Activated CD4-positive, alpha-beta memory T cell treated with anti-CD3 and anti-CD28 coated beads for 36 hours (primary cell): ENCODE measurements at places on chromosomes 7 and 10. TPM values are rescaled to one million over a fixed set of nuclear protein-coding genes. Genes with fewer than 3 reads are reported as not detected.
A peak's percentile ranks its signal among the peaks of the same experiment; 100 is the strongest.

IFT22 gene
- 6.1 TPM for total RNA-seq

- H3K36me3 ChIP-seq = no peaks in the 10 kb centered on the region
- H3K4me3 ChIP-seq = no peak overlapping the region
- DNase-seq = no peak
- H3K27me3 ChIP-seq = no peaks in the 10 kb centered on the region
- no peak overlapping the region for H3K27ac ChIP-seq
- no peaks in the 10 kb centered on the region for H3K4me1 ChIP-seq
These were observed 312.6 kb downstream of the IPMK start for GRCh38 chr10:57955076-57955475.

PNLIP gene
- total RNA-seq = not detected

ZP3 gene
- 19.4 TPM for total RNA-seq

DNA sequence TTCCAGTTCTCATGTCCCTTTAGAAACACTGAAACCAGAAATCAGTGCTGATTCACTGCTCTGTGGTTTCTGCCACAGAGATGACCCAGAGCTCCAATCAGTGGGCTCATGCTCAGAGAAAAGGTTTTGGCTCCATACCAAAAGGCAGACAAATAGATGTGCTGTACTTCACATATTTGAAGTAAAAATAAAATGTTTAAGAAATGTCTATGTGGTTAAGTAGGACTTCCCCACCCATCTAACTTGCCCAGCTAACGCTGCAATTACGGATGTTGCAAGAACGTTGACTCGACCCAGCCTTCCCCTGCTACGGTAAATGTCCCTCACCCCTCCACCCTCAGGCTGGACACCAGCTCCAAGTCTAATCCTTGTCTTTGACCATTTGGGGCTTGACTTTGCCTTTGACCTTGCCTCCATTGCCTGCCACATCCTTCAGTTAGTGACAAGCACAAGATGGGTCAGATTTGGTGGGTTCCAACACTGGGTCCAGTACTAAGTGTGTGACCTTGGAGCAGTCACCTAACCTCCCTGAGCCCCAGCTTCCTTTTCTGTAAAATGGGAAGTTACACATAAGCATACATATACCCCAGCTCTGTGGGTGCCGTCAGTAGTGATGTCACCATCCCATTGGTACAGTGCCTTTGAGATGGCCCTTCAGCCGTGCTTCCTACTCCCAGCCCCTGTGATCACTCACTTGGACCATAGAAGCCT lies 95.8 kb downstream of the CHST15 start:
- H3K4me3 ChIP-seq = no peak overlapping the region
- H3K4me1 ChIP-seq = peaks cover 5% of the 10 kb centered on the region
- DNase-seq = no peak
- peaks cover 37% of the 10 kb centered on the region for H3K27me3 ChIP-seq

- H3K36me3 ChIP-seq = peaks cover 6% of the 10 kb centered on the region
- peak overlapping the region; percentile 12 for H3K4me3 ChIP-seq
- H3K27me3 ChIP-seq = peaks cover 55% of the 10 kb centered on the region
- no peak for DNase-seq
- H3K4me1 ChIP-seq = peaks cover 21% of the 10 kb centered on the region
- no peak overlapping the region for H3K27ac ChIP-seq
These were observed 4.4 kb downstream of the UNCX start for GRCh38 chr7:1236831-1237701.

DNA sequence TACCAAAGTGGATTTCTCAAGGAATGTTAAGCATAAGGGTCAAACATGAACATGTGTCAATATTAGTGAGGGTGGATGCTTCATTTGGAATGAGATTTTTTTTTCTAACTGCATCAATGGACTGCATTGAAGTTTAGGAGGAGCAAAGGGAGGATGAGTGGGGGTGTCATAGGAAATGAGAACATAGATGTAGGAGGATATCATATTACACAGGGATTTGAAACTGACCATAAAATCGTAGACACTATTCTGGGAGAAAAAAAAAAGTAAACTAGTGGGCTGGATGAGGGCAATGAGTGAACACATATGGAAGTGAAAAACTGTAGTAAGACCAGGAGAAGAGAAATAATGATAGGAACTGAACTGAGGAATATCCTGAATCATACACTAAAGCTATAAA lies 109.4 kb downstream of the SEMA3A start:
- no peaks in the 10 kb centered on the region for H3K27me3 ChIP-seq
- H3K36me3 ChIP-seq = no peaks in the 10 kb centered on the region
- H3K4me1 ChIP-seq = peaks cover 4% of the 10 kb centered on the region
- H3K27ac ChIP-seq = no peak overlapping the region
- no peak for DNase-seq

TLX1 gene
- total RNA-seq = not detected

- no peaks in the 10 kb centered on the region for H3K27me3 ChIP-seq
- H3K4me3 ChIP-seq = no peak overlapping the region
- no peaks in the 10 kb centered on the region for H3K36me3 ChIP-seq
- no peaks in the 10 kb centered on the region for H3K4me1 ChIP-seq
- no peak for DNase-seq
These were observed 956.2 kb downstream of the SORCS3 start for GRCh38 chr10:105597312-105597711.

DNA sequence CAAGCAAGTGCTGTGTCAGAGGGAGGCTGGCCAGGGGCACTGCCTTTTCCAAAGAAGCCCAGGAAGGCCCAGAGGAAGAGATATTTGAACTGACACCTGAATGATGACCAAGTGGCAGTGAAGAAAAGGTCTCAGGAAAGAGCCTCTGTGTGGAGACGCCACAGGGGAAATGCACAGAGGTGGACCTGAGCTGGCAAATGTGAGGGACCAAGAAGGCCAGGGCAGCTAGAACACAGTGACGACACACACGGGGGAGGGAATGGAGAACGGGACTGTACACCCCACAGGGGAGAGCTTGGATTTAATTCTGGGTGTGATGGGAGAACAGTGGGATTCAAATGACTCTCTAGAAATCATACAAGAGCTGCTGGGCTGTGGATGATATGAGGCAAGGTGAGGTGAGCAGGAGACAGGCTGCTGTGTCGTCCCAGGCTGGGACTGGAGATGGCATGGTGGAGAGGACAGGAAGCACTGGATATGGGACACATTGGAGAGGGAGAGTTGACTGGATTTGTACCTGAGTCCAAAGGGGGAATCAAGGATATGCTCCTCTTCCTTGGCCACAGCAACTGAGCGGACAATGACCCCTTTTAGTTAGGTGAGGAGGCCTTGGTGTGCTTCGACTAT lies 84.2 kb upstream of the DDC start:
- DNase-seq = no peak
- no peak overlapping the region for H3K27ac ChIP-seq
- H3K4me3 ChIP-seq = no peak overlapping the region
- no peaks in the 10 kb centered on the region for H3K27me3 ChIP-seq
- H3K4me1 ChIP-seq = peaks cover 6% of the 10 kb centered on the region

GRCh38 chr7:149866779-149867447 lies 6.9 kb upstream of the ATP6V0E2 start:
- H3K27me3 ChIP-seq = no peaks in the 10 kb centered on the region
- no peak for DNase-seq

FAM20C gene
- 0.80 TPM for total RNA-seq

DNA sequence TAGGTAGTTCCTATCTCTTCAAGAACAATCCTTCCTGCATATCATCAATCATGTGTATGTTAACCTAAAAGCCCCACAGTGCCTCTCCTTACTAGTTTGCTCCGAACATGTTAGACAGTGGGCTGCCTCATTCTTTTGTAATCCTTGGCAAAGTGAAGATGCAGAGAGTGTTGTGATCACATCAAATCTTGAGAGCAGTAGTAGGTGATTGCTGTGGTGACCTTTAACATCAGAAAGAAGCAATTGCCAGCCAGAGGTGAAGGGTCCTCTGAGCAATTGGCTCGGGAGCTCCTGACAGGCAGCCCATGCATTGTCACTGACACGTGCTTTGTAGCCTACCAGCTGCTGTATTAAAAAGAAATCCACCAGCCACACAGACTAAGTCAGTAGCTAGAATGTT lies 19.6 kb upstream of the GSTK1 start:
- no peaks in the 10 kb centered on the region for H3K27me3 ChIP-seq
- peak overlapping the region; percentile 57 for H3K27ac ChIP-seq
- H3K4me3 ChIP-seq = no peak overlapping the region
- DNase-seq = no peak

DNA sequence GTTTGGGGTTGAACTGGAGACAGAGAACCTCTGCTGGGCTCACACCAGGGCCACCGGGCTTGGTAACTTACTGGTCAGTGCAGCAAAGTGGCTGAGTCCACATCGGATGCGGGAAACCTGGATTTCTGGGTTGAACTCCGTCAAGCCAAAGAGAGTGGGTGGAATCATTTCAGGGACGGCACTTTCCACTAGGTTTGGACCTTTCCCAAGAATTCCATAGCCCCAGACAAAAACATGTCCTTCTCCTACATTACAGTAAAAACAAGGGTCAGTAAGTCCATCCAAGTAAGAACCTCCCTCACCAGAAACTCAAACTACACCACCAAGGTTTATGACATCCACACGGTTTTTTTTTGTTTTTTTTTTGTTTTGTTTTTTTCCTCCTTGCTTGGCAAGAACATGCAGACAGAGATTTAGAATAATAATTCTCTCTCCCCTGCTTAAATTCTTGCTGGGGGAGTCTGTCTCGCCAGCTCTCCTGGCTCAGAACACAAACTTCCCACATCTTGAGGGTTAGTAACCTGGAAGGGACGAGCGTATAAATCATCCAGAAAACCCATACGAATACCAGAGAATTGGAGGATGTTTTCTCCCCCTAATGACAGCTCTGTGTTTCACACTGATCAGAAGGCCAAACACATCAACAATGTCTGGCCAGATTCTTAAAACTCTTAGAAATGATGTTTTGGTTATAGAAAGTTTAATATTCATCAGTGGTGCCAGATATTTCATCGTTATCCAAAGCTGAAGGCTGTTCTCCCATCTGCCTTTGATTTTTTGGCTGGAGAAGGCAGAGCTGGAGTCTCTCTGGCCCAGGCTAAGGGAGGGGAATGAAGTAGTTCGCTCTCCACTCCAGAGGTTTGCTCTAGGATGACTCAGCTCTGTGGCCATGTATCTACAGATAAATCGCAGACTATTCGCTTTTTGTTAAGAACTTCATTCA lies 17.5 kb downstream of the RCC1L start:
- H3K27ac ChIP-seq = no peak overlapping the region
- H3K4me1 ChIP-seq = no peaks in the 10 kb centered on the region

TUBAL3 gene
- not detected for total RNA-seq

LAMB1 gene
- not detected for total RNA-seq

DNA sequence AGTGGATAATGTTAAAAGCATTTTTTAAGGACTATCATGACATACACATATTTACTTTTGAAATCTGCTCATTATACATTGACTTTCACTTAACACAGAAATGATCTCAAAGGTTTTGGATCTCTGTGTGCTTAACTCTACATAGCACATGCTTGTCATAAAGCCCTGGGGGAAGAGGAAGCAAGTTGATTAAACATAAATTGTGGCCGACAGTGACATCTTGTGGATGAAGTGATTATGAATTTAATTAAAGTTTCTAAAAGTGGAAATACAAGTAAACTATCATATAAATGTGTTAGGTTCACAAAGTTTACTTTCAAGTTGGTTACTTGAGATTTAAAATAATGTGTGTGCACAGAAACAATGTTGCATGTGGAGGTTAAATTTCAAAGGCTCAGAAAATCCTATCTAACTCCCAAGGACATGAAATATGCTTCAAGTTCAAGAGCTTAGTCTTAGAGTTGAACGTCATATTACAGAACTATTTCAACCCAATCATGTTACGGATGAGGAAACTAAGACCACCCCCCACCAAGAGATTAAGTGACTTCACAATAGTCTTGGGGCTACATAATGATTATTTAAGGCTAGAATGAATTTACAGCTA lies 1247.8 kb downstream of the GATA3 start:
- no peaks in the 10 kb centered on the region for H3K4me1 ChIP-seq
- H3K36me3 ChIP-seq = no peaks in the 10 kb centered on the region
- H3K27me3 ChIP-seq = peaks cover 7% of the 10 kb centered on the region

GRCh38 chr10:77927402-77928246 lies 1.1 kb upstream of the DLG5 start:
- H3K27me3 ChIP-seq = peaks cover 42% of the 10 kb centered on the region
- DNase-seq = no peak
- no peak overlapping the region for H3K27ac ChIP-seq
- H3K4me3 ChIP-seq = peak overlapping the region; percentile 64
- no peaks in the 10 kb centered on the region for H3K36me3 ChIP-seq

DNA sequence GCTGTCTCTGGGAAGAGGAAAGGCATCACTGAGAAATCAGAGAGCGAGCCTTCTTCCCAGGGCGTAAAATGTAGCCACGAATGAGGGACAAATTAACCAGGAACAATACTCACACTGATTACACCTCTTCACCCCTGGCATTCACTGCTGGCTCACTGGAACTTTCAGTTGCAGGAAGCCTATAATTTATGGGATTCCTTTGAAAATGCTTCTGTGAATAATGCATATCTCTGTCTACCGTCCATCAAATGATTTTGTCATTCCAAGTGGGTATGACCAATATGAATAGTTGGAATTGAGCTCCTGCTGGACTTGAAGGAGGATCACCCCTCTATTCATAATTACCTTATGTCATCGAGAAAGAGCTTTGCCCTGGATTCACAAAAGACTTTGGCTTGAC lies 360.3 kb upstream of the FZD8 start:
- no peaks in the 10 kb centered on the region for H3K4me1 ChIP-seq
- no peaks in the 10 kb centered on the region for H3K27me3 ChIP-seq
- no peak overlapping the region for H3K4me3 ChIP-seq
- H3K36me3 ChIP-seq = no peaks in the 10 kb centered on the region
- DNase-seq = no peak

NPC1L1 gene
- not detected for total RNA-seq
